Uterus (tissue), 4 donors: ENCODE measurements at places on chromosomes 13 and 19. TPM values are rescaled to one million over a fixed set of nuclear protein-coding genes. Genes with fewer than 3 reads are reported as not detected.
A peak's percentile ranks its signal among the peaks of the same experiment; 100 is the strongest.

LRFN3 gene
- total RNA-seq = 3.1 TPM

ELL gene
- total RNA-seq = 30.9 TPM

GRCh38 chr13:37752146-37752545 is 117.4 kb downstream of the TRPC4 start:
- H3K27me3 ChIP-seq = no peaks in the 10 kb centered on the region
- no peaks in the 10 kb centered on the region for H3K4me1 ChIP-seq
- H3K27ac ChIP-seq = no peak overlapping the region
- DNase-seq = no peak

DNA sequence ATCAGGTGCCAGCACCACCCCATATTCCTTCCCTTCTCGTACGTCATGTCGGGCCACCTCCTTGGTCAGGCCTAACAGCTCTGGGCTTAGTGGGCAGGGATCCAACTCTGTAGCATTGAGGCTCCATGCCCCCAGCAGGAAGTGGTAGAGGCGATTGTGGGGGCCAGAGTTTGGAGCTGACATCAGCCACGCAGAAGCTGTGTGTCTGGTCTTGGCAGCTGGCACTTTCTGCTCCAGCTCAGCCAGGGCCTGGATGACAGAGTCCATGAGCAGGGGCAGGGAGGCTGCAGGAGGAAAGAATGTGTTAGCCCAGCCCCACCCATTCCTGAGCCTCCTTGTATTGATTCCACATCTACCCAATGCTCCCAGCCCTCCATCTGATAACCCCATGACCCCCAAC is 3.0 kb downstream of the PGLYRP2 start:
- no peaks in the 10 kb centered on the region for H3K27me3 ChIP-seq
- no peaks in the 10 kb centered on the region for H3K36me3 ChIP-seq
- no peak for DNase-seq
- no peaks in the 10 kb centered on the region for H3K4me1 ChIP-seq
- H3K4me3 ChIP-seq = no peak overlapping the region
- no peak overlapping the region for H3K27ac ChIP-seq

RFXAP gene
- total RNA-seq = 5.4 TPM

- no peaks in the 10 kb centered on the region for H3K4me1 ChIP-seq
- no peak for DNase-seq
- H3K4me3 ChIP-seq = no peak overlapping the region
- no peaks in the 10 kb centered on the region for H3K27me3 ChIP-seq
- H3K27ac ChIP-seq = no peak overlapping the region
- H3K36me3 ChIP-seq = no peaks in the 10 kb centered on the region
Observed at GRCh38 chr19:46192992-46193650, 36.4 kb upstream of the IGFL1 start.

SLC17A7 gene
- total RNA-seq = 5.6 TPM

DNA sequence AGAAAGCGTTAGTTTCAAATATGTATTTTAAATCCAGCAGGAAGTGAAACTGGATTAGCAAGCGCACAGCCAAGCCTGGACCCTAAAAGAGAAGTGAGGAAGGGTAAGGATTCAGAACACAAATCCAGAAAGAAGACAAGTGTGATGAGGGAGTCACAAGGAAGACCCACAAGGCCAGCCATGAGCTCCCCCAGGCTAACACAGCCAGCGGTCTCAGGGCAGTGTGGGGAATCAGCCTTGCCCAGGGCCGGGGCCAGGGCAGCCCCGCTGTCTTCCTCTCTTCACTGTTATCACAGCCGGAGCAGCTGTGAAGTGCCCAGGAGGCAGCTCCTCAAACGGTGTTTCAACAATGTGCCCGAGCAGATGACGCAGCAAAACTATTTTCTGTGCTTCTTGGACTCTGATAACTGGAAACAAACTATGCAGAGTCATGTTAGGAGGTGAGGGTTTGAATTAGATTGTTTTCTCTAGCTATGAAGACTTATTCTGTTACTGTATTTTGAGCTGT is 12.2 kb upstream of the CDC16 start:
- no peaks in the 10 kb centered on the region for H3K36me3 ChIP-seq
- H3K27ac ChIP-seq = no peak overlapping the region
- H3K27me3 ChIP-seq = no peaks in the 10 kb centered on the region
- H3K4me1 ChIP-seq = no peaks in the 10 kb centered on the region

DNA sequence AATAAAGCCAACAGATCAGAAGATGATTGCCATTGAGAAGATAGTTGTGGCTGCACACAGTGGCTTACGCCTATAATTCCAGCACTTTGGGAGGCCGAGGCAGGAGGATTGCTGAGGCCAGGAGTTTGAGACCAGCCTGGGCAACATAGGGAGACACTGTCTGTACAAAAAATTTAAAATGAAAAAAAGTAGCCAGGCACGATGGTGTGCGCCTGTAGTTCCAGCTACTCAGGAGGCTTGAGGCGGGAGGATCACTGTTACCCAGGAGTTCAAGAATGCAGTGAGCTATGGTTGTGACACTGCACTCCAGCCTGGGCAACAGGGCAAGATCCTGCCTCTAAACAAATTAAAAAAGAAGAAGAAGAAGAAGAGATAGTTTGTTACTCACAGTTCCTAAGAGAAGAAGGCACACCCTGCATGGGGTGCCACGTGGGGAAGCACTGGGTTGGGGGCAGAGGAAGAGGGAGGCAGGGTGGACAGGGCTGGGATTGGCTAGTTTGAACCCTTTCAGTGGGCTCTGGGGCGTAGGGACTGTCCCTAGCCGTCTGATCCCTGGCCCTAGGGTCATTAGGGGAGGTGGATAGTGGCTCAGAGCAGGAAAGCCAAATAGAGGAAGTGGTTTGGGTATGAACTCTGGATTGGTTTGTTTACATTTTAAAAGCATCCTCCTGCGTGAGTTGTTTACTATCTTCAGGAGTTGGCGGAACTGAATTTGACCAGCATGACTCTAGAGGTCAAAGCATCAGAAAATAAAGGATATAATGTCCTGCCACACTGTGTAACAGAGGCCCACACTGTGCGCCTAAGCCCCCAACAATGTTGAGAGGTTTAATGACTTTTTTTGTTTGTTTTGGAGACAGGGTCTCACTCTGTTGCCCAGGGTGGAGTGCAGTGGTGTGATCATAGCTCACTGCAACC is 60.5 kb upstream of the MEDAG start:
- no peak for DNase-seq
- no peaks in the 10 kb centered on the region for H3K4me1 ChIP-seq
- no peak overlapping the region for H3K27ac ChIP-seq
- H3K4me3 ChIP-seq = no peak overlapping the region
- H3K27me3 ChIP-seq = no peaks in the 10 kb centered on the region

MCF2L gene
- 25.0 TPM for total RNA-seq

- no peaks in the 10 kb centered on the region for H3K27me3 ChIP-seq
- no peaks in the 10 kb centered on the region for H3K36me3 ChIP-seq
- DNase-seq = peak; percentile 70
Observed at GRCh38 chr19:49149652-49150105, 5.5 kb downstream of the HRC start.

DNA sequence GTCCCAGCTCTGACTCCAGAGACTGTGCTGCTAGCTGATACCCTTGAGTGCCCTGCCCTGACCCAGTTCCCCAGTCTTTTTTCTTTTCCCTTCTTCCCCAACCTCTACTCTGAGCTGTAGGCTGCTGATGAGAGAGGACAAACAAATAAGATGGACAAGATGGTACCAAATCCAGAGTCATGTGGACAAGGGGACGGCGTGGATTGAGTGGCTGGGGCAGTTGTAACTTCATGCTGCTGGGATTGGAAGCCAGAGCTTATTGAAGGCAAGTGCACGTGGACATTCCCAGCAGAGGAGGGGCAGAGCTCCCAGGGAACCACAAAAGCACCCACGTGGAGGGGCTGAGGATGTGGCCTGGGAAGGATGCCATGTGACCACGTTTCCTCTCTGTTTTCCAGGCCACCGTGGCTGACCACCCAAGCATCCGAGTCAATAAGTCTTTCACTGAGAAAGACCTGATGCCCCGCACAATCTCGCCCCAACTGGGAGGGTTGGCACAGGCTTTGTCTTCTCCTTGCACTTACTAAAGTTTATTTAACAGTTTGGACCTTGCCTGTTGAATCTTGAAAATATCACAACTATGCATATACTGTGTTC is 323.3 kb upstream of the ZNF507 start:
- H3K36me3 ChIP-seq = no peaks in the 10 kb centered on the region
- no peak for DNase-seq
- no peaks in the 10 kb centered on the region for H3K27me3 ChIP-seq
- H3K4me1 ChIP-seq = no peaks in the 10 kb centered on the region
- no peak overlapping the region for H3K4me3 ChIP-seq

DCLK1 gene
- total RNA-seq = 102 TPM

LILRA6 gene
- not detected for total RNA-seq

GRCh38 chr19:55440411-55441105 is 2.5 kb downstream of the SHISA7 start:
- no peaks in the 10 kb centered on the region for H3K36me3 ChIP-seq
- DNase-seq = no peak
- H3K27me3 ChIP-seq = peaks cover 17% of the 10 kb centered on the region
- no peak overlapping the region for H3K4me3 ChIP-seq
- H3K4me1 ChIP-seq = no peaks in the 10 kb centered on the region
- no peak overlapping the region for H3K27ac ChIP-seq

ISOC2 gene
- 33.2 TPM for total RNA-seq

DNA sequence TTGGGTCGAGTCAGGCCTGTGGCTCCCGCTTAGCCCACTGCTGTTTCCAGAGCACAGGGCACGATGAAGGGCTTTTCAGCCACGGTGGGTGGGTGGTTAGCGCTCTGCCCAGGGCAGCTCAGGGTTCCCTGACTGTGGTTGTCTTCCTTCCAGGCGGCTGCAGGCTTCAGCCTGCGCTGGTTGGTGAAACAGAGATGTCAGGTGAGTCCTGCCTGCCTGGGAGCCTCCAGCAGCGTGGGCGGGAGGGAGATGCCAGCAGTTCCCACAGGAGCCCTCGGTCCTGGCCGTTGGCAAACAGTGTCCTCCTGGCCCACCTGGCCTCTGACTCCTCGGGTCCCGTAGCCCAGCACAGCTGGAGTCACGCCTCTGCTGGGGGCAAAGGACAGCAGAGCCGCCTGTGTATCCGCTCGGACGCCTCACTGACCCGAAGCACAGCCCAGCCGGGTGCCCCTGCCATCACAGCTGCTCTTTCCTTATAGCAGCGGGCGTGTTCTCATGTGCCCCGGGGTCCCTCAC is 9.7 kb downstream of the ADAT3 start:
- H3K4me3 ChIP-seq = no peak overlapping the region
- no peaks in the 10 kb centered on the region for H3K4me1 ChIP-seq
- no peaks in the 10 kb centered on the region for H3K27me3 ChIP-seq
- no peak for DNase-seq
- no peak overlapping the region for H3K27ac ChIP-seq

GRCh38 chr19:13833330-13834243 is 38.3 kb downstream of the ZSWIM4 start:
- DNase-seq = peak; percentile 95
- H3K27me3 ChIP-seq = no peaks in the 10 kb centered on the region
- peaks cover 29% of the 10 kb centered on the region for H3K4me1 ChIP-seq
- H3K27ac ChIP-seq = peak overlapping the region; percentile 84
- no peaks in the 10 kb centered on the region for H3K36me3 ChIP-seq

PDCD2L gene
- total RNA-seq = 11.1 TPM

KLK14 gene
- not detected for total RNA-seq

CNN1 gene
- 870 TPM for total RNA-seq

DNA sequence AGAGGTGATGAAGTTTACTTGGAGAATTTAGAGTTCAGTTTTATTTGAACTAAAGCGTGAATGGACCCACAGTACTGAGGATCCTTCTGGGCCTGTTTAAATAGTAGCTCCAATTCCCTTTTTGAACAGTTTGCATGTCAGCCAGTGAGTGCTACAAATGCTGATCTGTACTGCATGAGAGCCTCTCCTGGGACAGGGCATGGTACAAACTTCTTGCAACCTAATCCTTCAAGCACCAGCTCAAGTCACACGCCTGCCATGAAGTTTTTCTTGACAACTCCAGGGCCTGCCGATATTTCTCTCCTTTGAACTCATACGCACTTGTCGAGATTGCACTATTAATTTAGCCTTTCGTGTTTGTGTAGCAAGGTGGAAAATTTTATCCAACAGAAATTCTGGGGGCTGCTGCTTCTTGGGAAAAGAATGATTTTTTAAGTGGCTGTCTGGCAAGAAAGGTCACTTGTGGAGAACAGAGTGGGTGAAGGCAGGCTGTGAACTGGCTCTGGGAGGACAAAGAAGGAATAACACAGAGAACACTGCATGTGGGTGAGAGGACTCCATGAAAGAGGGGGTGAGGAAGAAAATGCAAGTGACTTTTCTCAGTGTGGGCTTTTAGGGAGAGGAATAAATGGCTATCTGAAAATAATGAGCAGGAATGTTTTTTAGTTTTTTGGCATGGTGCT is 192.5 kb downstream of the NDFIP2 start:
- no peak for DNase-seq
- no peaks in the 10 kb centered on the region for H3K36me3 ChIP-seq
- no peaks in the 10 kb centered on the region for H3K27me3 ChIP-seq
- no peak overlapping the region for H3K4me3 ChIP-seq

- no peak overlapping the region for H3K4me3 ChIP-seq
- H3K27me3 ChIP-seq = no peaks in the 10 kb centered on the region
- no peaks in the 10 kb centered on the region for H3K4me1 ChIP-seq
- DNase-seq = no peak
Observed at GRCh38 chr13:95607366-95607765, 37.1 kb downstream of the DZIP1 start.

DNA sequence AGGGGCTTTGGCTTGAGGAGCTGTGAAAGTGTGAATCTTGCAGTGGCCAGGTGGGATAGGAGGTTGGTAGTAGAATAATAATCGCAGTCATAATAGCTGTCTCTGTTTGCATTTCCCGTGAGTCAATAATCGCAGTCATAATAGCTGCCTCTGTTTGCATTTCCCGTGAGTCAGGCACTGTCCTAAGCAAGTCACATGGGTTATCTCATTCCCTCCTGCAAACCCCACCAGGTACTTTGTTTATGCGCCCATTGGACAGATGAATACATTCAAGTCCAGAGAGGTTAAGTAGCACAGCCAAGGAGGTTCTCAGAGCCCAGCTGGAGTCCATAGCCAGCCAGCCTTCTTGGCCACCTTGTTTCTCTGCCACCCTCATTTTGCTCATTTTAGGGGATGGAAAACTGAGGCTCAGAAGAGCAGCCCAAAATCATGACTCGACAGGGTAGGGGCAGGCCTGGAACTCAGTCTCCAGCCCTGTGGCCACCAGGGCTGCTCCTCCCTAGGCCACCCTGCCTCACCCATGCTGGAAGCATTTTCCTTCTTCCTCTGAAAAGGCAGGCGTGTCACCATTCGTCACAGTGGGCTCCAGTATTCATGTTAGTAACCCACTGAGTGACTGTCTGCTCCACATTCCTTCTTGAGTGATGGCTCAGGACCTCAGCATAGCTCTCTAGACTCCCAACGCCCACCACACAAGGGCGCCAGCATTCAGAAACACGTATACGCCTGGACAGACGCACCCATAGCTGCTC is 206.2 kb downstream of the URI1 start:
- no peak overlapping the region for H3K27ac ChIP-seq
- H3K36me3 ChIP-seq = no peaks in the 10 kb centered on the region
- H3K4me3 ChIP-seq = no peak overlapping the region
- H3K4me1 ChIP-seq = no peaks in the 10 kb centered on the region

ZNF493 gene
- total RNA-seq = 48.2 TPM
